ENCODE measurements at places on chromosomes 7 and 10.

DNA sequence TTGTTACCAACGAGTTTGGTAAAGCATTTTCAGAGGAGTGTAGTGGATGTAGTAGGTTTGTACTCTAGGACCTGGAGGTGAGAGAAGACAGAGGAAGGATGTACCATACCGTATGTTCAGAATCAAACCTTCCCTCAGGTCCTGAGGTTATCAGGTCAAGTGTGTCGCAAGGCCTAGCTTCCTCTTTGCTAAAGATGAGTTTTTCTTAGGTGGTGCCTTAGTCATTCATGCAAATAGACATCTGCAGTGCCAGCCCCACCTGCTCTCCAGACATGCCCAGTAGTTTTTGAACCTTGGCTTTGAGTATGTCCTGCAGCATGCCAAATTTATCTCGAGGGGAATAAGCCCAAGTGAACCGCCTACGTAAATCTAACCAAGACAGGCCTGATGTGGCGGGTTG, 71.3 kb downstream of the HDAC9 start:
- DNase-seq, result no peak

DNA sequence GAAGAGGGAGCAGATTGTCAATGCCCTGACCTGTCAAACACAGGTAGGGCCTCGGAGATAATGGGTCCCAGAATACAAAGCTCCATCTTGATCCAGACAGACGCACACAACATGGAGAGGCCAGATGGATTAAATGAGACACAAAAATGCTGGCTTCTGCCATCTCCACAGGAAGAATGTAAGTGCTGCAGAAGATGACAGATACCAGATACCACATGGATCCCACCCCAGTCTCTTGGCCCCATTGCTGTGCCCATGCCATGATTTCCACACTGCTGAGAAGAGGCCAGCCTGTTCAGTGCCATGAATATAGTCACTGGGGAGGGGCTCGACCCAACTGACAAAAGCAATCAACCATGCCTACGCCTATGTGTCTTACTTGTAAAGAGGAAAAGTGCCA, 487.9 kb downstream of the PARD3 start:
- DNase-seq, result no peak

DNA sequence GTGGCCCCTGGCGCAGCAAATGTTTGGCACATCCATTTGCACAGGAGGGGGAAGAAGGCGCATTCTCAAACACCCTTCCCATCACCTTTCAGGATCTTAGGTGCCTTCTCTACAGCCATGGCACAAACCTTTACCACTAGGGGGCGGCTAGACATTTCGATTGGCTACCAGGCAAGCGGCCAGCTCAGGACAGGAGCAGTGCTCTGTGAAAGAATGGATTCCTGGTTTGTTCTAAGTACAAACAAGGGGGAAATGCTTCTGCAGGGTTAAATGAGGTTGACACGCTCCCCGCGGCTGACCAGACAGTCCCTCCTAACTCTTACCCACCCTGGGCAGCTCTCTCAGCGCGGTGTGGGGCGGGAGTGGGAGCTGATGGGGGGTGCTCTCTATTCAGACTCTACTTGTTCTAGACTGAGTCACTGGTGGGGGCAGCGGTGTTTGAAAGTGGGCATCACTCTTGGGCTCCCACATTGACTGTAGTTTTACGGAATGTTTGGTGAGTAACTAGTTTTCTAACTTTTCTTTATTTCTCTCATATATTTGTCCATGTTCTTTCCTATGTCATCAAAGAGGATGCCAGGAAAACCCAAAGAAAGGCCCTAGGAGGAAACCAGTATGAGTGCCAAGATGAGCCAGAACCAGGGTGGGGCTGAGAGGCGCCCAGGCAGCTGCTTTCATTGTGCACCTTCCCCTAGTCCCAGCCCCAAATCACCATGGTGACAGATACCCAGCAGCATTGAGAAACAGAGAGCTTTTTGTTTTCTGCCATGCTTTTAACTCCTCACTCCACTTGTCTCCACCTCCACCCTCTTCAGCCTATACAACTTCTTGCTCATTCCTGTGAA, 61.4 kb upstream of the GPR158 start:
- no peak for DNase-seq

GRCh38 chr10:70903262-70903921, 15.0 kb upstream of the PCBD1 start:
- DNase-seq, result no peak

GRCh38 chr10:101258179-101258885, 29.1 kb upstream of the LBX1 start:
- DNase-seq, result no peak

DNA sequence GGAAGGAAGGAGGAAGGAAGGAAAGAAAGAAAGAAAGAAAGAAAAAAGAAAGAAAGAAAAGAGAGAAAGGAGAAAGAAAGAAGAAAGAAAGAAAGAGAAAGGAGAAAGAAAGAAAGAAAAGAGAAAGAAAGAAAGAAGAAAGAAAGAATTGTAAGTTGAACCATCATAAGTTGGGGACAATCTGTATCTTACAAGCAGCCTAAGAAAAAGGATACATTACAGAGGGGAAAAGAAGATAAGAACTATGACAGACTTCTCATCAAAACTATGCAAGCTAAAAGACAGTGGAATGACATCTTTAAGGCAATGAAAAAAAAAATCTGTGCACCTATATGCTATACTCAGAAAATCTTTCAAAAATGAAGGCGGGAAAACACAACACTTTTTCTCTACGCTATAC, 50.3 kb upstream of the SP4 start:
- no peak for DNase-seq
